ENCODE measurements at places on chromosomes 7 and 10.

DNA sequence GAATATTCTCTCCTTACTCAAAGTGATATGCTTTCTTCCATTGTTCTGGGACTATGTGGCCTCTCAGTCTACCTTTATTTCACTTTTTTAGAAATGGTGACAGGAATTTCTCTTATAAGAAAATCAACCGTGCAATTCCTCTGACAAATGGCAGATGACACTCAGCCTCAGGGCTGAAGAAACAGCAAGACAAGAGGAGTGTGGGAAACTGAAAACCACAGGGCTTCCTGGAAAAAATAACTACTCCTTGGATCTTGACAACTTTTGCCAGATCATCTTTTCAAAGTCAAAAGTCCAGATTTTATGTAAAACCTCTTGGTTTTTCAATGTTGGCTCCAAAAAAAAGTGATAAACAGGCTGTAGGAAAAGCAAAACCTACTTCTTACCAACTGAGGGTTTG is 121.5 kb downstream of the TYW1B start:
- DNase-seq = no peak

DNA sequence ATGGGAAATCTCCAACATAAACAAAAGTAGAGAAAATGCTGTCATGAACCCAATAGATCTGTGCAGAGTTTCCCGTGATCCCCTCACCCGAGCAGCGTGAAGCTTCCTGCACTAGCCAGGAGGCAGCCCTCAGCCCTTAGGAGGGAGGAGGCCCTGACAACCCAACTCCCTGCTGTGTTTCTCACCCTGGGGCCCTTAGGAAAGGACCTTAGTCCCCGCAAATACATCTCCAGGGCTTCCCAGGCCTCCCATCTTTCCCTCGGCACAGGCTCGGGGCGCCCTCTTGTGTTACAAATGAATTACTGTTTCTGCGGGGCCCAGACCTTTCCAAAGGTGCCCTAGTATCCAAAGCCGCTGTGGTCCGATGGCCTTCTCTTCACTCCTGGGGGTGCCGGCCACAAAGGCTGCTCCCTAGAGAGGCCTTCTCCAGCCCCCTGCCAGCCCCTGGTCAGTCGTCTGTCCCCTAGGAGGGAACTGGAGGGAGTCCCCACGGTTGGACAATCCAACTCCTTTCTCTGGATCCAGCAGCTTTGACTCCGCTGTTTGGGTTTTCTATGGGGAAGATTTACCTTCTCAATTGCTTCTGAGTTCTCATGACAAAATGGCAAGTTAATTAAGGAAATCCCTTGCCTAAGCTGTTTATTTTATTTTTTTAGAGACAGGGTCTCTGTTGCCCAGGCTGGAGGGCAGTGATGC is 49.9 kb upstream of the SH2B2 start:
- DNase-seq = no peak

DNA sequence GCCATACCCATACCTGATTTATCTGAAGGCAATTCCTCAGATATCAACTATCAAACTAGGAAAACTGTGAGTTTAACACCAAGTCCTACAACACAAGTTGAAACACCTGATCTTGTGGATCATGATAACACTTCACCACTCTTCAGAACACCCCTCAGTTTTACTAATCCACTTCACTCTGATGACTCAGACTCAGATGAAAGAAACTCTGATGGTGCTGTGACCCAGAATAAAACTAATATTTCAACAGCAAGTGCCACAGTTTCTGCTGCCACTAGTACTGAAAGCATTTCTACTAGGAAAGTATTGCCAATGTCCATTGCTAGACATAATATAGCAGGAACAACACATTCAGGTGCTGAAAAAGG is 69.0 kb upstream of the RSBN1L start:
- DNase-seq = no peak

DNA sequence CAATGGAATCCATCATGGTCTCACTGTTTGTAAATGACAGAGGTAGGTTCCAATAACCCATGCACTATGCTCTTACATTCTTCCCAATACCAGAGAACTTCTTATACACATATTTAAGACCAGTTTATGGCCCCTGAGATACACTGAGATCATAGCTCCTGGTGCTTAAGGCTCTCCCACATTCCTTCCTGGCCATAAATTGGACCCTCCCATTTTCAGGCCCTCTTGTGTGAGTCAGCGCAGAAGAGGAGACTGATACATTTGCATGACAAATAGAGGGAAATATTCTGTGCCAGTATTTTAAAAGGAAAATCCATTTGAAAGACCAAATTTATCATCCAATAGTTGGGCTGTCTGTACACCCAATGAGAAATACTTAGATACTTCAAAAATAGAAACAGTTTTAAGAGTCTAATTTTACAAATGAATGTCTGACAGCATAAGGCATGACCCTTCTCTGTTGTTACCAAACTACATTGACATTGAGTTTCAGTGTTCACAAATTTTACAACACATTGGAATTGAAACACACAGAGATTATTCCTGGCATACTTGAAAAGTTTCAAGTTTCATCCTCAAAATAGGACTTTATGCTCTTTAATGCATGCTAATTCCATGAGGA is 35.3 kb downstream of the SLC16A9 start:
- no peak for DNase-seq

- no peak for DNase-seq
Measured at GRCh38 chr7:1253681-1254181, 21.1 kb downstream of the UNCX start.
